Activated CD8-positive, alpha-beta memory T cell treated with anti-CD3 and anti-CD28 coated beads for 48 hours (primary cell): ENCODE measurements at places on chromosomes 3 and 15.

DNA sequence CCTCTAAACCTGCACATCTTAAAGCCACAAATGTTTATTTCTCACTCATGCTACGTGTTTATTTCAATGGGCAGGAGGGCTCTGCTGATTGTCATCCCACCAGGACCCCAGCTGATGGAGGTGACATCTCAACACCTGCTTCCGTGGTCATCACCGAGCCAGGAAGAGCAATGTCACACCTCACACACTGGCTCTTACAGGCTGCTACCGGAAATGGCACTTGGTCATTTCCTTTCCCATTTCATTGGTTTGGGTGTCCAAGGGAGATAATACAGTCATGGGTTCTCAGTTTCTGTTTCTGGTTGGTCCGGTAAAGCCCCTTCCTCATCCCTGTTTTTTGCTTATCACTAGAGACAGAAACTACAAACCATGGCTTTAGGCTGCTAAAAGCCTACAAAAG lies 41.9 kb downstream of the ABHD2 start:
- no peak for DNase-seq

- DNase-seq = no peak
Observed at GRCh38 chr3:69212411-69213160, 90.2 kb upstream of the LMOD3 start.

GRCh38 chr15:91784973-91785709 lies 68.4 kb upstream of the SLCO3A1 start:
- DNase-seq = no peak

GRCh38 chr15:36362509-36362915 lies 216.9 kb upstream of the CDIN1 start:
- no peak for DNase-seq

- DNase-seq = no peak
Observed at GRCh38 chr3:157498371-157498770, 4.8 kb downstream of the VEPH1 start.

- DNase-seq = no peak
Observed at GRCh38 chr3:151940481-151940880, 67.0 kb downstream of the SUCNR1 start.

- no peak for DNase-seq
Observed at GRCh38 chr3:187841560-187841959, 96.3 kb upstream of the BCL6 start.

DNA sequence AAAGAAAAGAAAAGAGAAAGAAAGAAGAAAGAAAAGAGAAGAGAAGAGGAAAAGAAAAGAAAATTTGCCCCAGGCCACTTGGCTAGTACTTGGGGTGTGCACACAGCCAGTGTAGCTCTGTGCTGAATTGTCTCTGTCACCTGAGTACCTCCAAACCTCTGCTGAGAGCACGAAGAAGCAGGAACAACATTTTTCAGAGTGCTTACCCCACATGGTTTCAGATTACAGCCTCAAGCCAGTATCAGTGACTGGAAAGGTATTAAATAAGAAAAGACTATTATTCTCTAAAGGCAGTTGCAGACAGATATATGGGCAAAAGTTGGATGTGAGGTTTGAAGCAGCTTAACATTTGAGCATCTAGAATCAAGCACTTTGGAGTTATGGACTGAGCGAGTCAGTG lies 113.3 kb upstream of the PHLDB2 start:
- no peak for DNase-seq

GRCh38 chr3:16319723-16320122 lies 54.7 kb downstream of the OXNAD1 start:
- no peak for DNase-seq

DNA sequence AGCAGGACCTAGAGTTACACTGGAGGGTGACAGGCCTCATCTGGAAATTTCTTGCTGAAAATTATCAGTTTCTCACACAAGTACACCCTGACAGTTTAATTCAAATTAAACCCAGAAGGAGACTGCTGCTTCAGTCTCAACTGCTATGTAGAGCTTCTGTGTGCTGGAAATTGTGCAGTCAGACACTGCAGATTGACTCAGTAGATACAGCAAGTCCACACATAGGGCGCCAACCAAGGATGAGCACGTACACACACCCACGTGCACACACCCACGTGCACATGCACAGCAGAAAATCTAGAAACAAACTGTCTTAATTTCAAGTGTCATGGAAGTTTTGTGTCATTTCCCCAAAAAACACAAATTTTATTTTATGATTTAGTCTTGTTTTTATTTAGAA lies 192.9 kb downstream of the PDE8A start:
- no peak for DNase-seq

- no peak for DNase-seq
Observed at GRCh38 chr3:14358426-14359211, 43.8 kb upstream of the SLC6A6 start.

DNA sequence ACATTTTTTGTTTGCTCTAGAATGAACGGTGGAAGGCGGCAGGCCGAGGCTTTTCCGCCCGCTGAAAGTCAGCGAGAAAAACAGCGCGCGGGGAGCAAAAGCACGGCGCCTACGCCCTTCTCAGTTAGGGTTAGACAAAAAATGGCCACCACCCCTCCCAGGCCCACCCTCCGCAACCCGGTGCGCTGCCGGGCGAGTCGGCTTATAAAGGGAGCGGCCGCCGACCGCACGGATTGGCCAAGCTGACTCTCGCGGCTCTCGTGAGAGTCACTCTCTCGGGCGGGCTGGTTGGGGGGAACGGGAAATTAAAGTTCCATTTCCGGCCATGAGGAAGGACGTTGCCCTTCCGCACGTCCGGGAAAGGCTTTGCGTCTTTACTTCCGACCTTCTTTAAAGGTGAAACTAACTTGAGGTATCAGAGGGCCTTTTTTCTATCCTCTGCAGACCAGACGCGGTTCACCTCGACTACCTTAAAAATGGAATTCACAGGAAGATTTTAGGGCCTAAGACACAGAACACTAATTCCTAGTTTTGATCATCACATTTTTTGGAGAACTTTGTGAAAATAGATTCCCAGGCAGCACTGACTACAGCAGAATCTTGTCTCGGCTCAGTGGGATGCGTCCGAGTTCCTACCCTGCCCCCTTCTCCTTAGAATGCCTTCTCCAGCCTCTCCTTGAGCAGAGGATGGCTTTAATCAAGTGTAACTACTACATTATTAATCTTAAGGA lies at the start of gene TERC:
TERC (minus strand) TSS at position 179 of the 731 bp plus-strand sequence.
- peak; percentile 87 for DNase-seq

- no peak for DNase-seq
Observed at GRCh38 chr3:57234613-57235575, 7.4 kb downstream of the APPL1 start.

DNA sequence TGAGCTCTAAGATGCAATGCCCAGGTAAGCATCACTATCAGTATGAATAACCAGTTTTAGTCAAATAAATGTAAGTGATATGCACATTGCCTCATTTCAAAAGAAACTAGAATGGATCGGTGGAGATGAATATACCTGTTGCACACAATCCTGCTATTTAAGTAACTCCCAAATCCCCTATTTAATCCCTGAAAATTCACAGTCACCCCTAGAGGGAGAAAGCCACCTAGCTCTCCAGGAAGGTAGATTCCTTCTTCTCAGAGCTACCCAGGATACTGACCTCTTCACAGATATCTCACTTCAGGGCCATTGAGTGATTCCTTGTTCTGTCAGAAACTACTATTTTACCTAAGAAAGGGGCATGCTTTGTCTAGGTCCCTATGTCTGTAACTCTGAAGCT lies 11.7 kb downstream of the LSAMP start:
- no peak for DNase-seq

DNA sequence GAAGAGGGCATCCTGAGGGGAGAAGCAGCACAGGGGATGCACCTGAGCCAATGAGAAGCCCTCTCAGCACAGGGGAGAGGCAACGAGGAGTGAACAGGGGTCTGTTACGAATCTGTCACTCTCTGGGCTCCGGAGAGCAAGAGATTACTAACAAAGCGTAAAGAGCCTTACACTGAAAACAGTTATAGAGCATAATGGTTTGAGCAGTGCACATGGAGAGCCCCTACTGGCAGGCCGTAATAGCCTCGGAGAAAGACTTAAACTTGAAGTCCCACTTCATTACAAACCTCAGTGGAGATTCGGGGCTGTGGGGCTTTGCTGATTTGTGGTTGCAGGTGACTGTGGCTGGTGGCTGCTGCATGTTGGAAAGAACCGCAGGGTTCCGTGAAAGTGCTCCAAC lies 271.5 kb upstream of the TMC3 start:
- DNase-seq = no peak

DNA sequence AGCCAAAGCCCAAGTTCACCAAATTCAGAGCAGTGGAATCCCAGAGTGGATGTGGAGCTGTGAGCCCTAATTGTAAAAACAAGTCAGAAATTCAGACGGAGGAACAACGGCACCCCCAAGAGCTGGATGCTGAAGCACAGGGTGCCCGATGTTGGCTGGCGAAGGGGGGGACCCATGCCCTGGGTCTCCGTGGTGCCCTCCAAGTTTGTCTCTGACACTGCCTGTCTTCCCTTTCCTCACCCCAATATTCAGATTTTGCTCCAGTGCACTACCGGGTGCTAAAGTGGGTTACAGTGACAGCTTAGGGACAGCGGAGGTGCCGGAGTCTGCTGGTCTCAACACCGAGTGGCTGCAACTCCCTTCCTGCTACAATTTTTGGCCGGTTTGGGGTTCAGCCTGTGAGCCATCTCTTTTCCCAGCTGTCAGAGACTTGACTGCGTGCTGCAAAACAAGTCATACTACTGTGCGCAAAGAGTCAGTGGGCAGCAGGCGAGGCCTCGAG lies 6.6 kb downstream of the GRIP2 start:
- DNase-seq = no peak

- no peak for DNase-seq
Observed at GRCh38 chr3:128983293-128984069, 10.4 kb downstream of the CFAP92 start.

GRCh38 chr3:176969066-176969465 lies 228.2 kb downstream of the TBL1XR1 start:
- DNase-seq = no peak

- DNase-seq = no peak
Observed at GRCh38 chr3:160184655-160185054, 40.6 kb upstream of the C3orf80 start.

- no peak for DNase-seq
Observed at GRCh38 chr3:122576174-122576940, 1.1 kb upstream of the PARP15 start.

- no peak for DNase-seq
Observed at GRCh38 chr15:47691882-47692281, 25.4 kb upstream of the SEMA6D start.
